ENCODE measurements at places on chromosomes 1 and 21.
A peak's percentile ranks its signal among the peaks of the same experiment; 100 is the strongest.

DNA sequence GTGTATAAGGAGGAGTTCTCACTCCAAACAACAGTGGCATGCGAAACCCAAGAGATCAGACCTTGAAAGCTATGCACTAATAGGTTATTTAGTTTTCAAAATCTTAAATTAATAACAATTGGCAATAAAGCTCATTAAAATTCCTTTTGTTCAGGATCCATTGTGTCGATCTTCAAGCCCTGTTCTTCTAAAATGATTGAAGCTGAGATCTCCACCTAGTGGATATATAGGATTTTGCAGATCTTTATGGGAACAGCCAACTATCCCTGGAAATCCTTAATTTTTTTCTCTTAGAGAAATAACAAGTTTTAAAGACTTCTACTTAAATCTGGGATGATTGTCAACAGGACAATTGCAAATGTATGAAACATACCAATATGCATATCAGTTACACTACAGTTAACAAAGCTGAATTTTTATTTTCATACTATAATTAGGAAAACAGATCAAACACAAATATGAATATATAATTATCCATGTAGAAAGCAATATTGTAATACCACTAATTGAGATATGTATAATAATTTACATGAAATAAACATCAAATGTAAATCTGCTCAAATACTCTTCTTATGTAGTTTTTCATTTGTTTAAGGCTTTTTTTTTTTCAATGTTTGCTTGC is 43.3 kb downstream of the LRRC53 start:
- no peak overlapping the region for H3K4me3 ChIP-seq
- no peaks in the 10 kb centered on the region for H3K36me3 ChIP-seq

GRCh38 chr1:86155051-86155806 is 1.3 kb downstream of the COL24A1 start:
- no peak for DNase-seq
- peak overlapping the region; percentile 54 for H3K4me3 ChIP-seq
- H3K4me1 ChIP-seq = peaks cover 24% of the 10 kb centered on the region
- no peaks in the 10 kb centered on the region for H3K27me3 ChIP-seq
- H3K27ac ChIP-seq = peak overlapping the region; percentile 60

DNA sequence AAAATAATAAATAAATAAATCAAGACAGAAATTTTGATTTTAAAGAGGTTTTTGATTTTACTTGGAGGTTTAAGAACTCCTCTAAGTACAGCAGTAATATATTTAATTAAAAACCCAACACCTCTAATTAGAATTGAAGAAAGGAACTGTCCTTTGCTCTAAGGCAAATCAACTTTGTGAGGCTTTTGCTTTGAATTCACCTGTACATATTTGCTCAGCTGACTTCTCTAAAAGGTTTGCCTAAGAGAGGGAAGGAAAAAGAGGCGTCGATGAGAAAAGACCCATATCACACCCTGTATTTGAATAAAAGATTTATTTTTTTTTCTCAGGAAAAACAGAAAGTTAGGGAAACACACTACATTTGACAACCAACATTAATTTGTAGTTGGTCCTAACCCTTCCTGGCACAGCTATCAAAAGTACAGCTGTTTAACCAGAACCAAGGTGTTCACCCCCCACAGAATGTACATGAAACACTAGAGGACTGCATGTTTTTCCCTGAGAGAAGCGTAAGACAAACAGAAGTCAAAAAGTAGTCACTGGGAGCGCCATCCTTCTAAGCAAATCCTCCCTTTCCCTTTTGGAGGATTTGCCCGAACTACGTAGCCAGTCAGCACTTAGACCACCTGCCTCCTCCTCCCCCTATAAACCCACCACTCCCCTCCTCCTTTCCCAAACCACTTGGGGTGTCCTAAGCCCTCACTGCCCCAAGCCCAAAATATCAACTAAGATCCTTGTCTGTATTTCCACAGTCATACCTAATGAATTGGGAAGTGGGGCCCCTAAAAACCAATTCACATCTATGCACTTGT is 4.9 kb downstream of the MCL1 start:
- peak overlapping the region; percentile 100 for H3K27ac ChIP-seq
- H3K4me3 ChIP-seq = peak overlapping the region; percentile 86
- peaks cover 4% of the 10 kb centered on the region for H3K36me3 ChIP-seq
- DNase-seq = no peak
- no peaks in the 10 kb centered on the region for H3K27me3 ChIP-seq

DNA sequence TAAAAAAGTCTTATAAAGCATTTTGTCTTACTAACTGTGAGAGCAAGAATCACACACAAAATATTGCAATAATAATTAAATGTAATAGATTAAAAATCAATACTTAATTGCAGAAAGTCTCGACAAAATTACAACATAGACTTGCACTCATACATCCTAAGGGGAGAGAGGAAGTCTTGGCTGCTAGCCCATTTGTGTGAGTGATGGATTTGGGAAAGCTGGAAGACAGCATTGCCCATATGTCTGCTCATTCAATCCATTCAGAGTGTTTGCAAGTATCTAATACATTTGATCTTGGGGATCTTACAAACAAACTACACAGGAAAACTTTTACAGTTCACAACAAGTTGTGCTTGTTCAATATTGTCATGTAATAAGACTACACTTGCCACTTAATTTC is 140.5 kb downstream of the COL11A1 start:
- no peaks in the 10 kb centered on the region for H3K4me1 ChIP-seq
- no peak for DNase-seq
- H3K27ac ChIP-seq = no peak overlapping the region
- H3K27me3 ChIP-seq = no peaks in the 10 kb centered on the region
- no peak overlapping the region for H3K4me3 ChIP-seq

- no peaks in the 10 kb centered on the region for H3K36me3 ChIP-seq
- DNase-seq = no peak
- no peak overlapping the region for H3K4me3 ChIP-seq
- no peaks in the 10 kb centered on the region for H3K27me3 ChIP-seq
- H3K27ac ChIP-seq = peak overlapping the region; percentile 99
Measured at GRCh38 chr1:155010211-155010918, 7.8 kb downstream of the ZBTB7B start.

- no peak for DNase-seq
- H3K27ac ChIP-seq = no peak overlapping the region
- peaks cover 11% of the 10 kb centered on the region for H3K4me1 ChIP-seq
- peak overlapping the region; percentile 36 for H3K4me3 ChIP-seq
- H3K36me3 ChIP-seq = no peaks in the 10 kb centered on the region
Measured at GRCh38 chr1:65793359-65793732, 651 bp downstream of the PDE4B start.
